Activated CD4-positive, alpha-beta T cell treated with anti-CD3 and anti-CD28 coated beads for 48 hours (primary cell): ENCODE measurements at places on chromosomes 4 and X.
A peak's percentile ranks its signal among the peaks of the same experiment; 100 is the strongest.

DNA sequence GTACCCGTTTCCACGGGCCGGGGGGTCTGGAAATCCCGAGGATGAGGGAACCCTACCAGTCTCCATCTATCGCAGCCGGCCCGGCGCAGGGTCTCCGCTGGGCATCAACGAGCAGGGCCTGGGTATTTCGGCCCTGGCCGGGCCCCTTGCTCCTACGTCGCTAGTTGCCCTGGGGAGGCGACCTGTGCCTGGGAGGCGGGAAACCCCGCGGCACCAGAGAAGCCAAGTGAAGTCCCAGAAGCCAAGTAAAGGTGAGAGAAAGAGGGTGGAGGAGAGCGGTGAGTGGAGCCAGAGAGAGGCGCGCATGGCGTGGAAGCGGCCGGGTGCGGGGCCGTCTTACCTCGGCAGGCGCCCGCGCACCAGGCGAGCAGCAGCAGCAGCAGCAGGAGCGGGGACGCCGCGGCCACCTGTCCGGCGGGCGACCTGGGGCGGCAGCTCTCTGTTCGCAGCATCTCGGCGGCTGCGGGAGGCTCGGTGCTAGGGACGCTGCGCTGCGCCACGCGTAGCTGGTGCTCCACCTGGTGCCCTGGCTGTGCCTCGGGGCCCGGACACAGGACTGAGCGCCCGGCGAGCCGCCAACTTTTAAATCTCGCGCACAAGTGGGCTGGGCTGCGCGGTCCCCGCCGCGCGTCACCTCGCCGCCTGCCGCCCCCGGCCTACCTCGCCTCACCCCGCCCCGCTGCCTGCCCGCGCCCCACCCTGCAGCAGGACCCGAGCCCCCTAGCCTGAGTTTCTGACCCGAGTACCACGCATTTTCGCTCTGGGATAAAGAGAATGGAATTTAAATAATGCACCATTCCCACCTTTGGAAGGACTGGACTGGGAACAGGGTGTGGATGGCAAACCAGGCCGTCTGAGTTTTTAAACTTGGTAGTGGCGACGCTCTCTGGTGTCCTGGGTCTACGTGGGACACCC is at the start of gene NMU:
Gene NMU, minus strand, starts transcription at position 558 of the 915 bp plus-strand sequence. Its CDS starts 106 bp downstream, at position 452.
- peak; percentile 62 for DNase-seq

DNA sequence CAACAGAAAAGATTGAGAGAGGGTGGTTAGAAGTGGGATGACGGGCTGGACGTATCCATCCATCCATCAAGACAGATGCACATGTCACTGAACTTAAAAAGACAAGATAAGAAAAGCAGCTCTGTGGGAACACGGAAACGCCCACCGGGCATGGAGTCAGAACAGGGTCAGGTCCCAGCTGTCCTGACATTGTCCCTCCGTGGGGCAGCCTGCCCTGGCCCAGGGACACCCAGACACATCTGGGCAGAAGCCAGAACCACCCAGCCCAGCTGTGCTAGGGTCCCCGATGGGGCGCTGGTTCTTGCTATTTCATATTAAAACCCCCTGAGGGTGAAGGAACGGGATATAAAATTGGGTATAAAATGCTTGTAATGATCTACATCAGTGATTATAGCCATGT is 88.5 kb downstream of the PPP2R2C start:
- no peak for DNase-seq

- no peak for DNase-seq
These were observed 7.7 kb upstream of the GALNT7 start for GRCh38 chr4:173160871-173161270.

- no peak for DNase-seq
These were observed 297.5 kb downstream of the NAF1 start for GRCh38 chr4:162869157-162869556.

GRCh38 chr4:133320576-133321170 is 171.6 kb downstream of the PCDH10 start:
- DNase-seq, result no peak
